Gastroesophageal sphincter (tissue), 4 donors: ENCODE measurements at places on chromosomes 5 and 9.

DNA sequence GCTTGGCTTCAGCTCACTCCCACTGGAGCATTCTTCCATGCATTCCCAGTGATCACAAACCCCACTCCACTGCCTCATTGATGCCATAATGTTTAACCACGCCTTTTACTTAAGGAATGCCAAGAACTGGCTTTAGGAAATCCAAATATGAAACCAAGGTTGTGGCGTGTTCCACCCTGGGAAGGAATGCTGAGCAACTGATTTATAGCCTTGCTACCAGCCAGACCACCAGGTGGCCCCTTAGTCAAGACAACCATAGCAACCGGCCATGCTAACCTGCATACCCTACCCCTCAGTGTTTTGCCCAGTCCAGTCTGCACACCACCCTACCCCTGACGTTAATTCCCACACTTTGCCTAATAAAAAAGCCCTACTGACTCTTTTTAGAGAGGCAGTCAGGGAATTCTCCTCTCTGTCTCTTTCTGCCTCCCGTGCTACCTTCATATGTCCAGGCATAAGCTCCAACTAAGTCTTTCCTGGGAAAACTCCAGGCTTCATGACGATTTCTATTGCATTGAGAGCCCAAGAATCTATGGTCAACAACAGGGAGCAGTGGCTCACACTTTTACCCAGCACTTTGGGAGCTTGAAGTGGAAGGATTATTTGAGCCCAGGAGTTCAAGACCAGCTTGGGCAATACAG, 27.0 kb upstream of the PRRC2B start:
- no peak overlapping the region for H3K4me3 ChIP-seq
- H3K36me3 ChIP-seq: no peaks in the 10 kb centered on the region
- peaks cover 9% of the 10 kb centered on the region for H3K4me1 ChIP-seq
- H3K27me3 ChIP-seq: no peaks in the 10 kb centered on the region

GRCh38 chr9:93648836-93649235, 72.5 kb downstream of the PHF2 start:
- H3K4me1 ChIP-seq: no peaks in the 10 kb centered on the region
- no peak overlapping the region for H3K4me3 ChIP-seq
- H3K27me3 ChIP-seq: no peaks in the 10 kb centered on the region
- no peak for ATAC-seq
- no peak overlapping the region for H3K27ac ChIP-seq

- H3K27ac ChIP-seq: no peak overlapping the region
- H3K4me3 ChIP-seq: no peak overlapping the region
- peaks cover 3% of the 10 kb centered on the region for H3K4me1 ChIP-seq
- no peak for ATAC-seq
- no peaks in the 10 kb centered on the region for H3K27me3 ChIP-seq
Observed at GRCh38 chr5:96219580-96220281, 213.3 kb downstream of the PCSK1 start.

GRCh38 chr5:84197538-84197937, 187.1 kb downstream of the EDIL3 start:
- H3K4me3 ChIP-seq: no peak overlapping the region
- ATAC-seq: no peak
- H3K27me3 ChIP-seq: no peaks in the 10 kb centered on the region
- H3K36me3 ChIP-seq: no peaks in the 10 kb centered on the region
- no peaks in the 10 kb centered on the region for H3K4me1 ChIP-seq
- no peak overlapping the region for H3K27ac ChIP-seq

- no peak overlapping the region for H3K27ac ChIP-seq
- H3K4me1 ChIP-seq: no peaks in the 10 kb centered on the region
- ATAC-seq: no peak
- no peaks in the 10 kb centered on the region for H3K36me3 ChIP-seq
- no peak overlapping the region for H3K4me3 ChIP-seq
Observed at GRCh38 chr5:136516637-136517036, 151.3 kb upstream of the TRPC7 start.

DNA sequence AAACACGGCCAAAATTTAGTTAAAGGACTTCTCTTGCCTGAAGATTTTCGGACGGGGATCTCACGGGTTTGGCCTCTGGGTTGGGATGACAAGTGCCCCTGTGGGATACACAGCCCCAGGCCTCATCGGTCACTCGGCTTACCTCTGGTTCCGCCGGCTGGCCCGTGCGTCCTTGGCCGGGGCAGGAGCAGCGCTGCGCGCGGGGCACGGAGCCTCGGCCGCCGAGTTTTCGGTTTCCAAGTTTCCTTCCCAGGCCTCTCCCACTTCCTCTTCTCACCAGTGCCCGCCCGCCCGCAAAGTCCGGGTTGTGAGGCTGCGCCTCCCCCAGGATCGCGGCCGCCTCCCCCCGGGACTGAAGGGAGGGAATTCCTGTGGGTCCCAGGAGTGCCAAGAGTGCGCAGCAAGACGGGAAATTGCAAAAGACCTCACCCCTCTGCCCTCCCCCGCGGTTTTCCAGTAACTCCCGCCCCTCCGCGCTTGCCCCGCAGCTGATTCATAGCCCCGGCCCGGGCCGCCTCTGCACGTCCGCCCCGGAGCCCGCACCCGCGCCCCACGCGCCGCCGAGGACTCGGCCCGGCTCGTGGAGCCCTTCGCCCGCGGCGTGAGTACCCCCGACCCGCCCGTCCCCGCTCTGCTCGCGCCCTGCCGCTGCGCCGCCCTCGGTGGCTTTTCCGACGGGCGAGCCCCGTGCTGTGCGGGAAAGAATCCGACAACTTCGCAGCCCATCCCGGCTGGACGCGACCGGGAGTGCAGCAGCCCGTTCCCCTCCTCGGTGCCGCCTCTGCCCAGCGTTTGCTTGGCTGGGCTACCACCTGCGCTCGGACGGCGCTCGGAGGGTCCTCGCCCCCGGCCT, at the start of gene OSMR:
TSS of gene OSMR (plus strand) at position 487 of the 853 bp plus-strand sequence. CDS start 23,033 bp downstream, outside the sequence.
- no peaks in the 10 kb centered on the region for H3K36me3 ChIP-seq
- peak within 1 kb of the TSS; percentile 96 for H3K27ac ChIP-seq
- no peaks in the 10 kb centered on the region for H3K27me3 ChIP-seq
- H3K4me1 ChIP-seq: peaks cover 54% of the 10 kb centered on the region
- peak within 1 kb of the TSS; percentile 86 for H3K4me3 ChIP-seq

DNA sequence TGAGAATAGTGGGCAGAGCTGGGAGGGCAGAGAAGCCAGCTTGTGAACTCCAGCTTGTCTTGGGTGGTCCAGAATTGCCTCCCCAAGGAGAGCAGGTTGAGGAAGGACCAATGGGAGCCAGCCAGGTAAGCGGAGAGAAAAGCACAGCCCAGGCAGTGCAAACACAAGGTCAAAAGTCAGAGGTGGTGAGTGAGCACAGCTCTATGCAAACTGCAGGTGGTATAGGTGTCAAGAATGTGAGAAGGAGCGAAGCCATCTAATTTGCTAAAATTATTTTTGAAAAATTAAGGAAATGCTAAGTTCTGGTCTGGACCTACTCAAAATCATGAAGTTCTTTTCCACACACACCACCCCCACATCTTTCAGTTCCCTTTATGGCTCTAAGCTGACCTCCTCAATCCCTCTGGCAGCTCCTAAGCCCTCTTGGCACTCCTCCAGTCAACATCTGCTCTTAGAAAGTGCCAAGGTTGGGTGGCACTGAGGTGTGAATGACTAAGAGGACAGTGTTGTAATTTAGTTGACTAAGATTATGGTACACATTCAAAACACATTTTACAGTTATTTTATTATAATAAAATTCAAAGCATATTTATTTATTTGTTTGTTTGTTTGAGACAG, 6.6 kb upstream of the OTULINL start:
- no peak overlapping the region for H3K4me3 ChIP-seq
- H3K36me3 ChIP-seq: no peaks in the 10 kb centered on the region
- H3K27ac ChIP-seq: no peak overlapping the region
- H3K4me1 ChIP-seq: no peaks in the 10 kb centered on the region
- ATAC-seq: peak; percentile 41

- H3K4me1 ChIP-seq: no peaks in the 10 kb centered on the region
- H3K27me3 ChIP-seq: no peaks in the 10 kb centered on the region
- H3K36me3 ChIP-seq: no peaks in the 10 kb centered on the region
- H3K4me3 ChIP-seq: no peak overlapping the region
- no peak for ATAC-seq
Observed at GRCh38 chr5:42005561-42006153, 80.6 kb downstream of the FBXO4 start.

- peaks cover 3% of the 10 kb centered on the region for H3K36me3 ChIP-seq
- no peaks in the 10 kb centered on the region for H3K4me1 ChIP-seq
- H3K4me3 ChIP-seq: no peak overlapping the region
- H3K27me3 ChIP-seq: no peaks in the 10 kb centered on the region
Observed at GRCh38 chr5:112228667-112229066, 190.4 kb downstream of the EPB41L4A start.

DNA sequence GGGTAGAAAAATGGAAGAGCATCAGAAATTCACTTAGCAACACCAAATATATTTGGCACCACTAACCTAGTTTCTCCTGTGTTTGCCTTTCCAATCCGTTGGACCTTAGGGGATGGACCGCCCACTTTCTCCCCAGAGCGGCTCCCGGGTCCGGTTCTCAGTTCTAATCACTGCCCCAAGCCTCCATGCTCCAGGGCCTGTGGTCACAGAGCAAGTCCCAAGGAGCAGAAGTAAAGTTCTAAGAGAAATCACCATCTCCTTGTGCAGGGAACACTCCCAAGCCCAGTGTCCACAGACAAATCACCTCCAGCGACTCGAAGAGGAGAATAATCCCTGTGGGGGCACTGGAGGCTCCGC, 728 bp upstream of the SLC1A1 start:
- no peak overlapping the region for H3K27ac ChIP-seq
- H3K36me3 ChIP-seq: no peaks in the 10 kb centered on the region
- peak overlapping the region; percentile 87 for H3K4me3 ChIP-seq

DNA sequence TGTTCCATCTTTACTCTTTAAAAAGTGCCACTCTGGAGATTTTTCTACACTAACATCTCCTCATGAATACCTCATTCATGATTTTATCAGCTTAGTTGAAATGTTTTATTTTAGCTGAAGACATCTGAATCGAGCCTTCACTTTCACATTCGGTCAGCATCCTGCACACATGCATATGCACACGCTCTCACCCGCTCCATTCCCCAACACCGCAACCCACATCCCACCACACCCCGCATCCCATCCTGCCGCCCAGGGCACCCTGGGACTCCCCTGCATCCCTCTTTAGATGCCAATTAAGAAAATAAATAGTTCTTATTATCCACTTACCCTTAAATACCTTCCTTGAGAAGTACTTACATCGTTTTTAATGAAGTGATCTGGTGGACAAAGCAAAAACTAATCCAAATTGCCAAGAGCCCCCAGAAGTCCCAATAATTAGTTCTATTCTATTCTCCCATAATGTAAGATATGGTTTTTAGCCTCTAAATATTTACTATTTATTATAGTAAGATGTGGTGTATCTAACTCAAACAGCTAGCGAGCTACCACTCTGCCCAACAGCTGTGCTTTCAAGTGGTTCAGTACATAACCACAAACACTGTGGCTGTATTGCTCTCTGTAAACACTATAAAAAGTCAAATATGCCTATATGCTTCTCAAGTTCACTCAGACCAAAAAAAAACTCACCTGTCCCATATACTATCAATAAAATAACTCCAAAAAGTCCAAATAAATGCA, 38.2 kb downstream of the GZMK start:
- peaks cover 3% of the 10 kb centered on the region for H3K27me3 ChIP-seq
- H3K4me1 ChIP-seq: no peaks in the 10 kb centered on the region
- H3K4me3 ChIP-seq: no peak overlapping the region
- H3K36me3 ChIP-seq: no peaks in the 10 kb centered on the region

DNA sequence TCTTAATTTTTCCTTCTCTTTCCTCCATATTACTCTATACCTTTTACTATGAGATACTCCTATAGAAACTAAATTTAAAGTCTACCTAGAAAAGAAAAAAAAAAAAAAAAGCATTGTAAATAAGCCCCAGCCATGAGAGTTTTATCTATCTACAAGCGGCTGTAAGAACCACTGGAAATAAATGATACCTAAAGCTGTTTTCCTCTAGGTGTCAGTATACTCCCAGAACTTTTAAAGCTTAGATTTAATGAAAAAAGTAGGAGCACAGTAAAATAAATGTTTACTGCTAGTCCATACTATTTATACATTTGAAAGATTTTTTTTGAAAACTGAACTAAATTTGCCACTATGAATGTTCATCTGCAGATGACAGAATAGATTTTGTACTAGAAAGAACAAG, 26.2 kb downstream of the TYRP1 start:
- no peaks in the 10 kb centered on the region for H3K27me3 ChIP-seq
- H3K36me3 ChIP-seq: no peaks in the 10 kb centered on the region
- no peak overlapping the region for H3K4me3 ChIP-seq
- ATAC-seq: no peak
- no peak overlapping the region for H3K27ac ChIP-seq
- H3K4me1 ChIP-seq: no peaks in the 10 kb centered on the region

DNA sequence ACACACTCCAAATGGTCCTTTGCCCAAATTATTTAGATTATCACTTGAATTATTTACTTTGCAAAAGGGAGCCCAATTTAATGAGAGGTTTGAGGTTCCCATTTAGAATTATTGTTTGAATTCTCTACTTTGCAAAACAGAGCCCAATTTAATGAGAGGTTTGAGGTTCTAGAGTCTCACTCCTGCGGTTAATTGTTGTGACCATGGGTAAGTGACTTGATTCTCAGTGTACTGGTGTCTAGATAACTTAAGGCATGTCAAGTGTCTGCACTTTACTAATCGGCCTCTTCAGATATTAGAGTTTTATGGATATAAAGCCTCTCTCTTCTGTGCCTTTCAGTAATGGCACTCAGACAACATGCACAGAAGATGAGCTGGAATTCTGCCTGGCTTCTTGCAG, 67.5 kb downstream of the YIPF5 start:
- no peak overlapping the region for H3K4me3 ChIP-seq
- H3K27me3 ChIP-seq: no peaks in the 10 kb centered on the region
- no peaks in the 10 kb centered on the region for H3K4me1 ChIP-seq
- no peak for ATAC-seq

DNA sequence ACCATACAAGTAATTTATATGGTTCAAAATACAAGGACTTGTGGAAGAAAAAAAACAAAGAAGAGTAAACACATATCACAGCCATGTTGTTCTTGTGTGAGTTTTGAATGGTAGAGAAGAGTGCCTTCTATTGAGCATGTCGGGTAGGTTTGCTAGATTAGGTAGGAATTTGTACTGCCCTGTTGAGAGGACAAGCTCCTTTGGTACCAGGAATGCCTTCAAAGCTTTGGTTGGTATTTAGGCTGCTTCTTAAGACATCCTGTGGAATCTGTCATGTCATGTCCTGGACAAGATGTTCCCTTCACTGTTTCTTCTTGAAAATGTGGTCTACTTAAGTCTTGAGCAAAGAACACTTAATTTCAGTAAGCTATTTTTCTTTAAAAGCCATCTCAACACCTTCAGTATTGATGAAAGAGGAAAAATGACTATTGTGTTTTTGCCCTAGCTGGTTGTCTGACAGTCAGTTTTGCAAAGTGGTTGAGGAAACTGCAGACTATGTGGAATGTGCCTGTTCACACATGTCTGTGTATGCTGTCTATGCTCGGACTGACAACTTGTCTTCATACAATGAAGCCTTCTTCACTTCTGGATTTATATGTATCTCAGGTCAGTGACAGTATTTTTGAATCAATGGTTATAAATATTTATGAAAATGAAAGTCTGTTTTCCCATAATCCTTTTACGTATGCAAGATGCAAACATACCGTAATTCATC, 296.9 kb downstream of the ADGRV1 start:
- H3K27ac ChIP-seq: no peak overlapping the region
- ATAC-seq: no peak
- H3K4me1 ChIP-seq: no peaks in the 10 kb centered on the region
- H3K4me3 ChIP-seq: no peak overlapping the region
- no peaks in the 10 kb centered on the region for H3K36me3 ChIP-seq
- H3K27me3 ChIP-seq: no peaks in the 10 kb centered on the region

- ATAC-seq: no peak
- no peaks in the 10 kb centered on the region for H3K4me1 ChIP-seq
Observed at GRCh38 chr5:160835818-160836528, 16.0 kb downstream of the ATP10B start.

- no peak overlapping the region for H3K27ac ChIP-seq
- no peak overlapping the region for H3K4me3 ChIP-seq
- ATAC-seq: no peak
- no peaks in the 10 kb centered on the region for H3K4me1 ChIP-seq
- peaks cover 48% of the 10 kb centered on the region for H3K36me3 ChIP-seq
Observed at GRCh38 chr5:43661102-43661501, 58.1 kb downstream of the NNT start.
